RKO (cell line): ENCODE measurements at places on chromosomes 4 and X.
A peak's percentile ranks its signal among the peaks of the same experiment; 100 is the strongest.

- peak; percentile 53 for DNase-seq
Observed at GRCh38 chrX:102846544-102847236, 90.4 kb upstream of the RAB40AL start.

DNA sequence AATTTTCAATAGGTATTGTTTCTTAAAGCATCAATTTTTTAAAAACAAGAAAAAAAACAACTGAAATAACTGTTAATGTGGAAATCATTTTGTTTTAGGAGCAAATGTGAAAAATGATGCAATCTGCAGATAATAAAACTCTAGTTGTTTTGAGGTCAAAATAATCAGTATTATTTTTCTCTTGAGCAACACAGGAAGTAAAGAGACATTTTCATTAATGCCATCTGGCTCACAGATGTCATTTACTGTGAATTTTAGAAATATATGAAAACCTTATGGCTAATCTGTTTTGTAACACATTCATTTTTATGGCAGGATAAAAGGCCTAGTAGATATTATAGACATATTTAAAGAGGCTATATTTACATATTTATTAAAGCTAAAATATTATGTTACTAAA lies 141.6 kb downstream of the PCDH18 start:
- no peak for DNase-seq

- no peak for DNase-seq
Observed at GRCh38 chr4:23911675-23912455, 22.0 kb upstream of the PPARGC1A start.

DNA sequence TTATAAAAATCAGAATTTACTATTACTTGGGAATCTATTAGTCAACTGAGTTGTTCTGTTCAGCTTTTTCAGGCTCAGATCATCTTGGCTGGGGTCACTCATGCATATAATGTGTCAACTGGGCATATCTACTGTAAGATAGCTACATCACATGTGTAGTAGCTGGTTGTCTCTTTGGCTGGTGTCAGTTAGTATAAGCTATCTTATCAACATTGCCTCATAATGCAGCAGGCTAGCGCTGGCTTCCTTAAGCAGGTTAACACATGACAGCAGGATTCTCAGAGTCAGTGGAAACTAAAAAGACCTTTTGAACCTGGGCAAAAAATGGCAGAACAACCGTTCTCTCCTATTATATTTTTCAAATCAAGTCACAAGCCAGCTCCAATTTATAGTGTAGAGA lies 378.3 kb upstream of the PCDH10 start:
- DNase-seq = no peak

- no peak for DNase-seq
Observed at GRCh38 chr4:108709722-108710121, 53.1 kb downstream of the ETNPPL start.

DNA sequence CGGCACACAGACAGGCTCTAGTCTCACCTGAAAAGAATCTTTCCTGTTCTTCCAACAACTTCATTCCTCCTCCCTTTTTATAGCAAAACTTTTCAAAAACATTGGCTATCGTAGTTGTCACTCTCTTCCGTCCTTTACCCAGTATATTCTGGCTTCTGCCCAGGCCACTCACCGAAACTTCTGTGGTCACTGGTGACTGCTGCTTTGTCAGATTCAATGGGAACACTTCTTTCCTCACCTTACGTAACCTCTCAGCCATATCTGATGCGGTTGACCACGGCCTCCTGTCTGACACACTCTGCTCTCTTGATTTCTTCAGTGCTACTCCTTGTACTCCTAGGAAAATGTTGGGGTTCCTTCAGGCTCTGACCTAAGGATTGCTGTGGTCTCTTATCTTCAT lies 9.2 kb upstream of the RNF150 start:
- DNase-seq = no peak

DNA sequence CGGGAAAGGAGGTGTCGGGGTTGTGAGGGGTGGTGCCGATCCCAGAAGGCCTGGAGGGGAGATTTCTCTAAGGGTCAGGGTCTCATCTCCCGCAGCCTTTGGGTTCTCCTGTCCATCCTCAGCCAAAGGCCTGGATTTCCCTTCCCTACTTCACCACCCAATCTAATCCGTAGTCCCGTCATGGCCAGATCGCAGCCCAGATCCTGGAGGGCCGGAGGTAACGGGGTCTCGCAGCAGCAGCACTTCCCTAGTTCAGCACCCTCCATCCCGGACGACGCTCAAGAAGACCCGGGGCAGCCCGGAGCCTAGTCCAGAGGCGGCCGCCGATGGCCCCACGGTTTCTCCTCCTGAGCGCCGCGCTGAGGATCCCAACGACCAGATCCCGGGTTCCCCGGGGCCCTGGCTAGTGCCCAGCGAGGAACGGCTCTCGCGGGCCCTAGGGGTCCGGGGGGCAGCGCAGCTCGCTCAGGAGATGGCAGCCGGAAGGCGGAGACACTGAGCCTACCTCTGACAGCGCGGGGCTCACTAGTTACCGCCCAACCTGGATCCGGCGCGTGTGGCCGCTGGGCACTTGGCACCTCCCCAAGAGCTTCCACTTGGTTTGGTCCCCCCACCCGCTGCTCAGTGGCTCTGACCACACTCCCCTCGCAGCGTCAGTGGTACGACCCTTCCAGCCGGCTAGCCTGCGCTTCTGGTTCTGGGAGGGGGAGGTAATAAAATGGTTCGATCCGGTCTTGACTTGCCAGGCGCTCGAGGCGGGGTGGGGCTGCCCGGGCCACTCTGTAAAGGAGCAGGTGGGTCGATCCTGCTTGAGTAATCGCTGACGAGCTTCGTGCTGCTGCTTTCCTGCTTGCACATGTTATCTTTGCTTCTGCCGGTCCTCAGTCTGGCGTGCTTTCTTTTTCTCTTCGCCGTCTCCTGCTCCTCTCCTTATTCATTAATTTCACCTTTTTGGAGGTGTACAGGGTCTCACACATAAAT lies 3.6 kb downstream of the MAGIX start:
- peak; percentile 94 for DNase-seq

DNA sequence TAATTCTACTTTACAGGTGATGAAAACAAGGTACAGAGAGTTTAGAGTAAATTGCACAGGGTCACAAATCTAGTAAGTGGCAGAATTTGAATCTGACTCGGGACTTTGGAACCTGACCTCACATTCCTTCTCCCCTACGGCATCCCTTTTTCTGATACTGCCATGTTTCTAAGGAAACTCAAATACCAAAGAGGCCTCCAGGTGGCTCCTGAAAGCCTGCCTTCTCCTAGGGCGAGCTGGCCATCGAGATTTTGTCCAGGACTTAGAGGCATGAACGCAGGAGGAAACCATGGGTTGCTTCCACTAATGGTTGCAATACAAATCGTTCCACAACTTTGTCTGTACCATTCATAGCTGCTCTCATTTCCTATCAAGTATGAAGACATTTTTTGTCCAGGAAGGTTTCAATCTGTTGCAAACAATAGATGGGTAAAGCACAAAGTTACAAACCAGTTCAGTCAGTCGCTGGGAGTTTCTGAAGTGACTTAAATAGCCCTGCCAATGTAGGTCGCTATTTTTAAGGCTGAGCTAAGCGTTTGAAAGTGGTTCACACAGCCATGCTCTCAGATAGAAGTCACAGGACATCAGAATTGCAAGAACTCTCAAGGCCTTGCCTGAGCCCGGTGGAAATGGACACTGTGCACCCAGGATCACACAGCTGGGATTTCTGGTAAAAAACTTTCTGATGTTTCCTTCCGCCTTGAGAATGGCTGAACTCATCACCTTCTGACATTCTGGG lies 296.6 kb upstream of the PRPS2 start:
- DNase-seq = no peak

DNA sequence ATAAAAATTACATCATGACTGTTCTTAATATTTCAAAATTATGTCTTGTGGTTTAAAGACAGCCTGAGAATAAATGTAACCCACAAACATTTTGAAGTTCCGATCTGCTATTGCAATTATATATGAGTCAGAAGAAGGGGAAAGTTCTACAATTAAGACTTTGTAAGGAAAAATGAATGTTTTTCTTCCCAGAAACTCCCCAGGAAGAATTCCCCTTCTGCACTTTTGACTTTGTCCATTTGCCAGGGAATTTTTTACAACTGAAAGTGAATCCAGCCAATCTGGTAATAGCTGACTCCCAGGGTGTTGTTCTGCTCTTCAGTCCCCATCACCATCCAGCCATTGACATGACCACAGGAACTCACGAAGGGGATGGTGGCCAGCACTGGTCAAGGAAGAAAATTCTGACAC lies 61.6 kb upstream of the NOCT start:
- DNase-seq = no peak

- no peak for DNase-seq
Observed at GRCh38 chr4:158966091-158966490, 136.8 kb upstream of the RAPGEF2 start.

DNA sequence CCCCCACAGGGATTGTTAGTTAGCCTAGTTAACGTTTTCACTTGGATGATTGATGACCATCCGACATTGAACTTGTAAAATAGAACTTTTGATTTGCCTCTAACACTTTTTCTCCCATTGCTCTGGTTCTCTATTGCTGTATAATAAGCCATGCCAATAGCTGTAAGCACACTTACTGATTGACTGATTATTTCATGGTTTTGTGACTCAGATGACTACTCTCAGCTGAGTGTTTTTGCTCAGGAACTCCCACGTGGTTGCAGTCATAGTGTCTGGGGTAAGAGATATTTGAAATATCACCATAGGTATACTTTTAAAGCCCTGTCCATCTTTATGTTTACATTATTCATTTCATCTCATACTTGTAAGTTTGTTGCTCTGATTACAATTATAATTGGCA lies 1285.5 kb downstream of the STIM2 start:
- DNase-seq = peak; percentile 28

DNA sequence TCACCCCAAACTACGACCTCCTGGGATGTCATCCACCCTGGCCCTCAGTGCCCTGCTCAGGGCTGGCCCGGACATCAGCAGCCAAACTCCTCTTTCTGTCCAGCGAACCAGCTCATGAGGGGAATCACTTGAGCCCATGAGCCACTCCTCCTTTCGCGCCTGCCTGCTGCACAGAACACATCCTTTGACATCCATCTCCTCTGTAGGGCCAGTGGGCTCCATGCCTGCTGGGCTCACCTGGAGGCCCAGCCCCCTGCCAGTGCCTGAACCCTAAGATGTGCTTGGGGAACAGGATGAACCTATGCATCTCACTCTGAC lies 43.5 kb downstream of the ABLIM2 start:
- DNase-seq = no peak

DNA sequence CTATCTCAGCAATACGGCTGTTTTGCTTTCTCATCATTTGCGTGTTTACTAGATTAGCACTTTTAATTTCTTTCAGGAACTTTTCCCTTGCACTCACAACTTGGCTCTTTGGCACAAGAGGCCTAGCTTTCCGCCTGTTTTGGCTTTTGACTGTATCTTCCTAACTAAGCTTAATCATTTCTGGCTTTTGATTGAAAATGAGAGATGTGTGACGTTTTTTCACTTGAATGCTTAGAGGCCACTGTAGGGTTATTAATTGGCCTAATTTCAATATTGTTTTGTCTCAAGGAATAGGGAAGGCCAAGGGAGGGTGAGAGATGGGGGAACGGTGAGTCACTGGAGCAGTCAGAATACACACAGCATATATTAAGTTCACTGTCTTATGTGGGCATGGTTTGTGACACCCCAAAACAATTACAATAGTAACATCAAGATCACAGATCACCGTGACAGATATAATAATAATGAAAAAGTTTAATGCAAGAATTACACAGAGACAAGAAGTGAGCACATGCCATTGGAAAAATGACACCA lies 27.3 kb downstream of the MND1 start:
- no peak for DNase-seq

GRCh38 chrX:20046223-20046622 lies 55.4 kb upstream of the BCLAF3 start:
- DNase-seq = no peak

GRCh38 chr4:97942137-97942536 lies 201.1 kb downstream of the STPG2 start:
- peak; percentile 35 for DNase-seq
